ENCODE measurements at places on chromosomes 6 and 20.

DNA sequence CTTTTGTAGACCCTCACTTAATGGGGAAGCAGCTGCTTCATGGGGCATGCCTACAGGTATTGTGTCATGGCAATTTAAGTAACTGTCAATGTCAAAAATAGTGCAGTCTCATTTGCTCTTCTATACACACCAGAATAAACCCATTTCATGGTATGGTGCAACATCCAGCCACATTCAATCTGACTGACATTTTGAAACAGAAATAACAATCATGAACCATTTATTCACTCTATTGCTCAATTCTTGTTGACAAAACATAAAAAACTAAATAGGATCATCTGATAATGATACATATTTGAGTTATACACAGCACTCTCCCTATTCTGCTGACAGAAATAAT is 122.9 kb downstream of the MAP7 start:
- no peak for DNase-seq

DNA sequence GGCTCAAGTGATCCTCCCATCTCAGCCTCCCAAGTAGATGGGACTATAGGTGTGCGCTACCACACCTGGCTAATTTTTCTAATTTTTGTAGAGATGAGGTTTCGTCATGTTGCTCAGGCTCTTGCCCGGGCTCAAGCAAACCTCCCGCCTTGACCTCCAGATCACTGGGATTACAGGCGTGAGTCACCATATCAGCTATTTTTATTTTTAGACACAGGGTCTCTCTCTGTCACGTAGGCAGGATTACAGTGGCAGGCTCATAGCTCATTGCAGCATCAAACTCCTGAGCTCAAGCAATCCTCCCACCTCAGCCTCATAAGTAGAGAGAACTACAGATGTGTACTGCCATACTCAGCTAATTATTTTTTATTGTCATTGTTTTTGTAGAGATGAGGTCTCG is 41.7 kb downstream of the SLC23A2 start:
- DNase-seq, result no peak

DNA sequence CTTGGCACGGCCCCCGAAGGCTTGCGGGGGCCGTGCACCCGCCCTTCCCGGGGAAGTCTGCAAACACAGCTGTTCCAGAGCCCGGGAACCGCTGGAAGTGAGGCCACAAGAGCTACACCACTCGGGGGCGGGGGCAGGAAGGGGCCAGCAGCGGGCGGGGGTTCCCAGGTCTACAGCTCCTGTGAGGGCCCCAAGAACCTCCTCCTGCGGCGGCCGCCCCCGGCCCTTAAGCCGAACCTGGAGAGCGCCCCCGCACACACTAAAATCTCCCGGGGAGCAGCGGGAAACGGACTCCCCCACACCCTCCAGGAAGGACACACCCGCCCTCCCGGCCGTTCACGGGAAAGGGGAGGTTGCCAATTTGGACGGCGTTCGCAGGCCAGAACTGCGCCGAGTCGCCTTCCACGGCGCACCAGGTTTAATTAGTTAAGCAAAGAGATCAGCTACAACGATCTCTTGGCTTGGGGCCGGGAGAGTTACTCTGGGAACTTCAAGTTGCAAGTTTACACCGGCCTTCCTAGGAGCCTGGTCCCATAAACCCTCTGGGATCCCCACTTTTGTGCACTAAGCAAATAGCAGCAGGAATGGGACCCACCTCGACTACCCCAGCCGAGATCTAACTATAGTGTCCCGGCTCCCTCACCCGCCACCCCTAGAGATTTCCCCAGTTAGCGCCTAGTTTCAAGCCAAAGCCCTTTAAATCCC is 1.7 kb downstream of the JAG1 start:
- DNase-seq, result no peak

- DNase-seq, result no peak
Measured at GRCh38 chr6:9527679-9528286, 887.1 kb downstream of the TFAP2A start.

GRCh38 chr6:133377219-133377618 is 136.1 kb downstream of the EYA4 start:
- DNase-seq, result no peak

DNA sequence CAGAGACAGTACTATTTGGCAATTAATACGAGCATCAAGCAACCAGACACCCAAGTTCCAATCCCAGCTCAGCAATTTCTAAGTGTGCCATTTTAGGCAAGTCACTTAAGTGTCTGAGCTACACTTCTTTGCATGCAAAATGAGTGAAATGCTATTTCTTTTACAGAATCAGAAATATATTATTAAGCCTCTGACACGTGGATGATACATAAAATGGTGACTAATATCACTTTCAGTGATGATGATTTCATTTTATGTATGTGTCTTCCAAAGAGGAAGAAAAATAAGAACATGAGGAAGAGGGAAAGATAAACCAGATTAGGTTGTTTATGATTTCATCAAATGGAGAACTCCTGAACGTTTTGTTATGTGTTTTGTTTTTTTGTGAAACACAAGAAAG is 158.6 kb downstream of the TSHZ2 start:
- DNase-seq, result no peak

DNA sequence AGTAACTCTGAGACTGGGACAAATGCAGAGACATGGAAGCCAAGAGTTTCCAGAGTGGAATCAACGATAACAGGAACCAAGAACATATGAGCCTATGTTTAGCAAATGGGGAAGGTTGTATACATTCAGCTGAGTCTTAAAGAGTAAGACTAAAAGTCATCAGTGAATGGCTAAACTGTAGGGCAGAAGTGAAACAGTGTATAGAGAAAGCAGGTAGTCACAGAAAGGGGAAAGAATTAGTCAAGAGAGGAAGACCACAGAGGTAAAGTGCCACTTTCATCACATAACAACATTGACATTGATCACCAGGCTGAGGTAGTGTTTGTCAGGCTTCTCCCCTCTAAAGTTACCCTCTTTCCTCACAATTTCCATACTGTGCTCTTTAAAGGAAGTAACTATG is 306.5 kb upstream of the SPTLC3 start:
- DNase-seq, result no peak

DNA sequence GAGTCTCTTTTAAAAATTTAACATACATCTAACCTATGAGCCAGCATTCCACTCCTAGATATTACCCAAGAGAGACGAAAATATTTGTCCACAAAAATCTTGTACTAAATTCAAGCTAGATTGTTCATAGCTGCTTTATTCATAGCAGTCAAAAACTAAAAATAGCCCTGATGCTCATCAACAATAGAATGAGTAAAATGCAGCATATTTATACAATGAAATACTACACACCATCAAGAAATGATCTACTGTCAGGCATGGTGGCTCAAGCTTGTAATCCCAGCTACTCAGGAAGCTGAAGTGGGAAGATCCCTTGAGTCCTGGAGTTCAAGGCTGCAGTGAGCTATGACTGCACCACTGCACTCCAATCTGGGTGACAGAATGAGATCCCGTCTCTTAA is 22.0 kb upstream of the SRC start:
- DNase-seq, result no peak

- no peak for DNase-seq
Measured at GRCh38 chr6:150875841-150876240, 10.3 kb downstream of the MTHFD1L start.

GRCh38 chr6:130593948-130594347 is 228.1 kb downstream of the TMEM200A start:
- no peak for DNase-seq

GRCh38 chr6:38476141-38476540 is 163.6 kb downstream of the BTBD9 start:
- DNase-seq, result no peak

Data from activated CD4-positive, alpha-beta T cell treated with anti-CD3 and anti-CD28 coated beads for 4 hours (primary cell).